ENCODE measurements at places on chromosomes 5 and 9. TPM values are rescaled to one million over a fixed set of nuclear protein-coding genes. Genes with fewer than 3 reads are reported as not detected.

BTNL9 gene
- under 0.01 TPM for total RNA-seq

SPATA31E1 gene
- not detected for total RNA-seq

FGFR4 gene
- 2.4 TPM for total RNA-seq

GRCh38 chr5:106454651-106455415, 1215.9 kb downstream of the EFNA5 start:
- DNase-seq: no peak

CHSY3 gene
- total RNA-seq: 3.0 TPM

CCL19 gene
- not detected for total RNA-seq

JMY gene
- total RNA-seq: 9.1 TPM

IFNA5 gene
- total RNA-seq: not detected

POC5 gene
- total RNA-seq: 7.4 TPM

GRCh38 chr5:2719332-2719731, 32.1 kb downstream of the IRX2 start:
- DNase-seq: no peak

- DNase-seq: no peak
Measured at GRCh38 chr5:59749782-59750520, 143.6 kb downstream of the PDE4D start.

C6 gene
- total RNA-seq: not detected

- no peak for DNase-seq
Measured at GRCh38 chr5:150605546-150605945, 34.9 kb upstream of the SYNPO start.

CDX1 gene
- total RNA-seq: not detected

FCN2 gene
- not detected for total RNA-seq

- no peak for DNase-seq
Measured at GRCh38 chr9:110942522-110942921, 95.7 kb downstream of the LPAR1 start.

- DNase-seq: no peak
Measured at GRCh38 chr5:139079991-139080610, 118.1 kb downstream of the SIL1 start.

GDNF gene
- not detected for total RNA-seq

GRCh38 chr5:135832941-135833920, 1.2 kb upstream of the SLC25A48 start:
- DNase-seq: no peak

- no peak for DNase-seq
Measured at GRCh38 chr9:16396389-16396788, 474.1 kb downstream of the BNC2 start.

HABP4 gene
- 6.1 TPM for total RNA-seq

DNA sequence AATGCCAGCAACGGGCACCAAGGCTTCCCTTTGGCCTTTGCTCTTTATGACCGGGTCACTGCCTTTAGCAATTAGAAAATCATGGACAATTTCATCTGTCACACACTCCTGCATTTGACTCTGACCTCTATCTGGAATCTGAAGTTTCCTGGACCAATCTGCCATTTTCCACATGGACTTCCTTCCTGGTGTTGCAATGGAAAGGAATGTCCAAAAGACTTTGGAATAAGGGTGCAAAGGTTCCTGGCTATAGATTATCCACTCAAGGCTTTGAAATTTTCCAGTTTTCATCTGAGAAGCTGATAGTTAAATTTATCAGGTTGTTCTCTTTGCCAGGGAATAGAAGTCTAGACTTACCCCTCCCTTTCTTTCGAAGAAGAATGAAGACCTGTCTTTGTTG, 523.1 kb upstream of the ZNF462 start:
- no peak for DNase-seq

LHX3 gene
- total RNA-seq: not detected

- DNase-seq: no peak
Measured at GRCh38 chr5:17374973-17375742, 122.9 kb upstream of the TAF11L2 start.

GRCh38 chr5:103706939-103707682, 144.5 kb upstream of the NUDT12 start:
- no peak for DNase-seq

- no peak for DNase-seq
Measured at GRCh38 chr5:65808251-65808741, 86.3 kb downstream of the NLN start.

DNA sequence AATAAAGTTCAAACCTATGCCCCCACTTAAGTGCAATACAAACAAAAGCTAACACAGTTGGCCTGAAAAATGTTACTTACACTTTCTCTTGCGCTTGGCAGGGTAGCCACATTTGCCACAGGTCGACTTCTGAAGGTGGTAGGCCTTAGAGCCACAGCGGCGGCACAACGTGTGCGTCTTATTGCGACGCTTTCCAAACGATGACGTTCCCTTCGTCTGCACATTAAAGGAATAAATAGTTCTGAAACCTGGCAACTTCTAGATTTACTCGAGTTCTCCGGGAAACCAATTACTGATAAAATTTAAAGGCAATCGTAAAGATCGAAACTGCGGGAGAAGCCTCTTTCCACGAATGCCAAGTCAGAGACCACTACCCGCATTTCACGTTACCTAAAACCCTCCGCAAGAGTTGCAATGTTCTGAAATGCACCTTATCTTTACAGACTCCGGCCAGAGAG, 602 bp downstream of the RPL37 start:
- DNase-seq: peak; percentile 18

LCN12 gene
- total RNA-seq: not detected

DNA sequence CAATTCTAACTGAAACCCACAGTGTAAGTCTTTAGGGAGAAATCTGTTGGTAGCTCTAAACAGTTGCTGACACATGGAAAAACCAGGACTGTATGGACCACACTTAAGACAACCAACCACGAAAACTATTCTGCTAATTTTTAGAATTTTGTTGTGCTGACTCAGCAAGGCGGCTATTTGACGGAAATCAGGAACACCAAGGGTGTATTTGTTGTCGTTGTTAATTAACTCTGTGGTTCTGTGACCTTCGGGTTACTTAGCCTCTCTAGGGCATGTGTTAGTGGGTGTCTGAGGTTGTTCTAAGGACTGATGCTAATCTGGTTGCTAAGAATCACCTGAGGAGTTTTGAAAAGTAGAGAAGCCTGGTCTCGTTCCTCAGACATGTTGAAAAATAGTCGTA, 79.2 kb downstream of the ATP10B start:
- no peak for DNase-seq

GRCh38 chr9:78547831-78548230, 250.9 kb downstream of the PSAT1 start:
- no peak for DNase-seq

DNA sequence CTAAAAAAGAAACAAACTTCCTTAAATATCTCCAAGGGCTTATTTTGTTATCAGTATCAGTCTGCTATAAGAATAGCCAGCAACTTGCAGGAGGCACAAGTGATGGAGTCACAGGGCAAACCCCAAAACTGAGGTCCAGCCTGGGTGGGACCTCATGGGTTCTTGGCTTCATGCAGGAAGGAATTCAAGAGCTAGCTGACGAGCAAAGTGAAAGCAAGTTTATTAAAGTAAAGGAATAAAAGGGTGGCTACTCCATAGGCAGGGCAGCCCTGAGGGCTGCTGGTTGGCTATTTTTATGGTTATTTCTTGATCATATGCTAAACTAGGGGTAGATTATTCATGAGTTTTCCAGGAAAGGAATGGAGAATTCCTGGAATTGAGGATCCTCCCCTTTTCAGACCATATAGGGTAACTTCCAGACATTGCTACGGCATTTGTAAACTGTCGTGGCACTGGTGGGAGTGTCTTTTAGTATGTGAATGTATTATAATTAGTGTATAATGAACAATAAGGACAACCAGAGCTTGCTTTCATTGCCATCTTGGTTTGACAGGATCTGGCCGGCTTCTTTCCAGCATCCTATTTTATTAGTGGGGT, 231.9 kb downstream of the ADAMTSL1 start:
- DNase-seq: no peak

DNA sequence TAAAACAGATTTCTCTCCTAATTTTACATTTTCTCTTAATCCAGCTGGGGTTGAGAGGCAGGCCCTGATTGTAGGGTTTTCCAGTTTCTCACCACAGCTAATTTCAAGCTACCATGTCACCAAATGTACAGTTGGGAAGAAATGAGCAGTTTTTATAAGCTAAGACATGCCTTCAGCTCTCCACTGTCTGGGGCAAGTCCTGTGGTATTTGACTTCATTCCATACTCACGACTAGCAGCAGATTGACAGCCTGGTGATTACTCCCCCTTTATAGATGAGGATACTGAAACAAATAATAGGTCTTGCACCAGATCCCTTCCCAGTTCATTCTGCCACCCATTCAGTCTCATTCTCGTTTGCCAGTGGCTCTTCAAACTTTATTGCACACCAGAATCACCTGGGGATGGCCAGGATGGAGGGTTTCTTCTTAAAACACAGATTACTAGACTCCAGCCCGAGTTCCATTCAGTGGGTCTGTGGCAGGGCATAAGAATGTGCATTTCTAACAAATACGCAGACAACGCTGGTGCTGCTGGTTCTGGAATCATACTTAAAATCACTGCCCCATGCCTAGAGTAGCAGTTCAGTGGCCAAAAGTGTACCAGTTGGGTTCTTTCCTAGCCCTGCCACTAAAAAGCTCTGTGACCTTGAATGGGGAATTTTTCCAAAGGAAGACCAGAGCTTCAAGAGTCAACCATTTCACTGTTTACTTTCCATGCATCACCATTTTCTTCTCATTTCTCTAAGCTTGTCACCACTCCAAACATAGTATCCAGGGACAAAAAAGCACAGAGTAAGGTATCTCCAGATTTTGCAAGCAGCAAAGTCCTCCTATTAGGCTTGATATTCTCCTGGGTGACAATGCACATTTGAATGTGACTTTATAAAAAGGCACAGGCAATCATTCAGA, 64.3 kb downstream of the CSNK1A1 start:
- DNase-seq: peak; percentile 28

GRCh38 chr5:146624179-146624578, 108.2 kb upstream of the GPR151 start:
- no peak for DNase-seq

DNA sequence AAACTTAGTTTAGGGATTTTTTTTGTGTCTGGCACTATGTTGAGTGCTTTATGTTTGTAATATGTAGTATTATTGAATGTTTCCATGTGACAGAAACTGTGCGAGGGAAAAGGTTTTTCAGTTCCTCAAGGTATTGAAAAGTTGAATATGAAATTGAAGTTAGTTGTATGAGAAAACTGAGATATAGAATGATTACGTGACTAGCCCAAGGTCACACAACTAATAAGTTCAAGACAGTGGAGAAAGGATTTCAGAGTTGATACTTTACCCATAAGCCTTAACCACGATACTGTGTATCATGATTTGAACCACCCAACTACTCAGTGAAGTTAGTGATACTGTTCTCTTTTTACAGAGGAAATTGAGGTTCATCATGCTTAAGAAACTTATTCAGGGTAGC, 5.7 kb downstream of the NIPBL start:
- DNase-seq: no peak

OCLN gene
- total RNA-seq: 0.90 TPM

DNA sequence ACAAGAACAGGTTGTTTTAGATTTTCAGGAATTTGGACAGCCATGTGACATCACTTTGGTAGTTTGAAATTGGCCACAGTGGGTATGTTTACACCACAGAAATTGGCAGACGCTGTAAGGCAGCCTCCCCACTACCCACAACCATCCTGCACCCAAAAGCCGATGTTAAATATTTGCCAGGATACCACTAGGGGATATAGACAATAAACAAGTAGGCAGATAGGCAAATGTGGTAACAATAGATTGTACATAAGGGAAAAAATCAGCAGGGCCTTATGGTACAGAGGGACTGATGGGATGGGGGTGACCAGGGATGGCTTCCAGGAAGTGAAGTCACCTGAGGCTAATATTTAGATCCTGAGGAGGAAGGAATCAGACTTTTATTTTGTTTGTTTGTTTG, 31.1 kb upstream of the DUSP1 start:
- no peak for DNase-seq

DNA sequence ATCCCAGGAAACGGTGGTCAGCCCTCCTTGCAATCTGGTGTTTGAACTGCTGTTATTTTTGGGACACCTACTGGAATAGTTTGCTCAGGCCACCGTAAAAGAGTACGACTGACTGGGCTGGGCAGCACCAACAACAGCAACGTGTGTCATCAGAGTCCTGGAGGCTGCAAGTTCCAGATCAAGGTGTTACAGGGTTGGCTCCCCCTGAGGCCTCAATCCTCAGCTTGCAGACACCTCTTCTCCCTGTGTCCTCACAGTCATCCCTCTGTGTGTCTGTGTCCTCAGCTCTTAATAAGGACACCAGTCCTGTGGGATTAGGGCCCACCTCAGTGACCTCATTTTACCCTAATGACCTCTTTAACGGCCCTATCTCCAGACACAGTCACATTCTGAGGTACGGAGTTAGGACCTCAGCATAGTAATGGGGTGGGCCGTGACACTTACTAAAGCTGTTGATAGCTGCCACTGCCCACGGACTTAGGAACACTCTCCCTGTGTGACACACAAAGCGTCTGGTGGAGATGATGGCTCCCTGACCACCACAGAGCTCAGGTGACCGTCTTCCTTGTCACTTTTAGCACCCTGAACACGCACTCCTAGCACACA, 16.8 kb downstream of the GLT6D1 start:
- DNase-seq: no peak

GRCh38 chr5:150457121-150457520, 7.6 kb upstream of the RPS14 start:
- no peak for DNase-seq
